Esophagus mucosa (tissue), 1 donor: ENCODE measurements at places on chromosomes 3 and 15. TPM values are rescaled to one million over a fixed set of nuclear protein-coding genes. Genes with fewer than 3 reads are reported as not detected.

ACP3 gene
- total RNA-seq: 57.5 TPM

PATL2 gene
- total RNA-seq: 1.2 TPM

SPG11 gene
- total RNA-seq: 57.9 TPM

CCDC39 gene
- total RNA-seq: not detected

SH3GL3 gene
- 3.3 TPM for total RNA-seq

COL8A1 gene
- 2.2 TPM for total RNA-seq

KLHL40 gene
- total RNA-seq: not detected

LRRC31 gene
- total RNA-seq: not detected

CCDC50 gene
- total RNA-seq: 18.7 TPM

RLBP1 gene
- total RNA-seq: not detected

GOLGA8J gene
- 0.20 TPM for total RNA-seq

GOLGA8M gene
- total RNA-seq: 0.36 TPM

DNAH1 gene
- total RNA-seq: 1.6 TPM

NME9 gene
- not detected for total RNA-seq

TGM5 gene
- total RNA-seq: 13.5 TPM

PLIN1 gene
- total RNA-seq: 0.32 TPM

OR5K3 gene
- not detected for total RNA-seq

FRMD5 gene
- 0.20 TPM for total RNA-seq

PSMA4 gene
- total RNA-seq: 133 TPM

LRRC34 gene
- total RNA-seq: 0.24 TPM

RPUSD3 gene
- 29.1 TPM for total RNA-seq

MRAS gene
- 1.6 TPM for total RNA-seq

WDR93 gene
- total RNA-seq: not detected

MOBP gene
- total RNA-seq: not detected

ARPIN gene
- total RNA-seq: 17.5 TPM

RNF111 gene
- total RNA-seq: 21.0 TPM

HIGD1A gene
- 114 TPM for total RNA-seq

SPPL2A gene
- total RNA-seq: 52.8 TPM

LTF gene
- total RNA-seq: 108 TPM

RBPMS2 gene
- total RNA-seq: 0.48 TPM

GPR171 gene
- total RNA-seq: 0.32 TPM

EXD1 gene
- not detected for total RNA-seq

TMC3 gene
- total RNA-seq: not detected

EPB42 gene
- total RNA-seq: not detected

ISLR gene
- 2.2 TPM for total RNA-seq

OIP5 gene
- 6.4 TPM for total RNA-seq

SMAD6 gene
- total RNA-seq: 1.2 TPM

GOLGA8S gene
- 0.24 TPM for total RNA-seq

SAMMSON gene
- total RNA-seq: not detected

ZNF860 gene
- total RNA-seq: 2.9 TPM

TMEM207 gene
- total RNA-seq: not detected

GAP43 gene
- not detected for total RNA-seq

RARB gene
- total RNA-seq: 2.5 TPM

GNAT1 gene
- total RNA-seq: 0.08 TPM

AADACL2 gene
- not detected for total RNA-seq

TRIM42 gene
- total RNA-seq: not detected

GHSR gene
- not detected for total RNA-seq
